Stimulated activated CD4-positive, alpha-beta T cell treated with anti-CD3 and anti-CD28 coated beads, Interleukin-1b, Interleukin-23, amount 100 ng/mL, for 1 hour (primary cell): ENCODE measurements at places on chromosomes 2 and 18.

DNA sequence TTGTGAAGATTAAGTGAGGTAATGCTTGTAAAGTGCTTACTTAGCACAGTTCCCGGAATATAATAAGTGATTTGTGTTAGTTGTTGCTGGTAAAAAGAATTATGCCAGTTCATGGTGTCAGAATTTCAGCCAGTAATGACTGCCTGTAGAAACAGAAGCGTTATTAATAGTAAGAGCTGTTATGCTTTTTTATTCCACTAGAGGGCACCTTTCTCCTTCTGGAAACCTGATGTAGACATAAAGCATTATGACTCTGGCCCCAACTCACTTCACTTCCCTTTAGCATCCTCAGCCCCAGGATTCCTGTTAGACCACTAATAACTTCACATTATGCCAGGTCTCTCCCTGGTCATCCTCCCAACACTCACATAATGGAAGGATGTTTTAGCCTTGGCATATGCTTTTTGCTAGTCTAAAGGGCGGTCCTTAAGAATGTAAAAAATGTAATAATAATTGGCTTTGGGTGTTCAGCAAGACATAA lies 34.9 kb downstream of the C18orf54 start:
- DNase-seq = no peak

DNA sequence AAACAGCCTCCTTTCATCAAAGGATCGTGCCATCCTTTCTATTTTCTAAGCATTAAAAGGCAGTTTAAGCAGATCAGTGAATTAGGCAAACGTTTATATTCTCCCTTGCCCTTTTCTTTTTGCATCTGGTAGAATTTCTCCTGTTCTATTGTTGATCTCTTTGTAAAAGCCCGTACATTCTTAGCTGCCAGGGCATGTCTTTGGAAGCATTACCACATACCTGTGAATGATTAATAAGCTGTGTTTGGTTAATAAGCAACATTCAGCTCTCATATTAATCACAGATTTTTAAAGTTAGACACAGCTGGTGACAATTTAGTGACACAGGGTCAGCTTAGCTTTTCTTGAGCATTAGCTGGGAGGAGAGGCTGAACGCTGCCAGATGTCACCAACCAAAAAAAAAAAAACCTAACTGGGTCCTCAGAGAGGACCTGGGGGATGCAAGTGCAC lies 33.8 kb upstream of the CYP1B1 start:
- no peak for DNase-seq

DNA sequence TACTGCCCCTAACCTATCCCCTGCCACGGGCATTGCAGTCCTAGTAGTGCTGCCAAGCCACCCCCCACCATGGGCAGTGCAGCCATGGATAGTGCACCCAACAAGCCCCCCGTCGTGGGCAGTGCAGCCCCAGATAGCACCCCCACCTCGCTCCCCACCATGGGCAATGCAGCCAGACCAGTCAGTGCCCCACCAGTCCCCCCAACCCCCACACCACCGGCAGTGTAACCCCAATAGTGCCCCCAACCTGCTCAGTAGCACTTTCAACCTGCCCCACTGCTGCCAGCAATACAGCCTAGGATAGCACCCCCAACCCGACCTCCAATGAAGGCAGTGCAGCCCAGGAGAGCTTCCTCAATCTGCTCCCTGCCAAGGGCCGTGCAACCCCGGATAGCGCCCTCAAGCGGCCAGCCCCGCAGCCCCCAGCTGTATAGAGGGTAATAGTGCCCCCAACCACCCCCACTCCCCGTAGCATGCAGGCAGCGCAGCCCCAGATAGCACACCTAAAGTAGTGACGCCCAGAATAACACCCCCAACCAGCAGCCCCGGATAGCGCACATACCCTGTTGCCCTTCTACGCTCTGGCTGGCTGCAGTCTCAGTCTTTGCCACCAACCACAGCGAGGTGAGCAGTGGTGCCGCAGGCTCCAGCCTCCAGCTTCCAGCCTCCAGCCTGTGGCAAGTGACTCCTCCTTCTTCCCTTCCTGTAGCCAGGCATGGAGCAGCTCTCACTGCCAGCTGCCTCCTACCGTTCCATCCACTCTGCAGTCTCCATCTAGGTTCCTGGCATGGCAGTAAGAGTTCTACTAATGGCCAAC lies 45.4 kb upstream of the ANKRD62 start:
- DNase-seq = no peak

- DNase-seq = no peak
Measured at GRCh38 chr2:233303252-233303651, 4.4 kb upstream of the SAG start.

DNA sequence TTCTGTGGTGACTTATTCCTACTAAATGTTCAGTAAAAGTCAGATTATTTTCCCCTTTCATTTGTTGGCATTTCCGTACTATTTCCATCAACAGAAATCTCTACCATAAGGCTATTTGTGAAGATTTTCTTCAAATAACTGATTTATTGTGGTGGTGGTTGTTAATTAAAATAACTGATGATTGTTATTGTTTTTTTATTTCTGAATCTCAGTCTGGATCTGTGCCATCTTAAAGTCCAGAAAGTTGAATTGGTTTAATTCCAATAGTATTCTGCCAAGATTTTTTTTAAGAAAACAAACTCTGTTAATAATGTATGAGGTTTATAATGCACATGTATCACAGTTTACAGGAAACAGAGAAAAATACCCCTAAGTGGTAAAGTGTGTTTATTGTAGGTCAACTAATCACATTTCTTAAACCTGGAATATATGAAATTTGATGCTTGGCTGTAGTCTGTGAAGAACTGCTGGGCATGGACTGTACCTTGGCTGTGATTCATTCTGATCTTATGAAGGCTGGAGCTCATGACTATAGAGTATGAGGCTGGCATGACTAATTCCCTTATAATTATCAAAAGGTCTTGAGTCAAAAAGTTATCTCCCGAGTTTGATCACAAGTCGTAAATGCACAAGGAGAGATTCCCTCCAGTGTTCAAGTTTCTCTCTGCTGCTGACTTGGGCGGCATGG lies 134.2 kb upstream of the RND3 start:
- DNase-seq = no peak

- no peak for DNase-seq
Measured at GRCh38 chr2:172783165-172783898, 47.7 kb downstream of the RAPGEF4 start.

- no peak for DNase-seq
Measured at GRCh38 chr2:60465736-60466135, 87.7 kb downstream of the BCL11A start.

DNA sequence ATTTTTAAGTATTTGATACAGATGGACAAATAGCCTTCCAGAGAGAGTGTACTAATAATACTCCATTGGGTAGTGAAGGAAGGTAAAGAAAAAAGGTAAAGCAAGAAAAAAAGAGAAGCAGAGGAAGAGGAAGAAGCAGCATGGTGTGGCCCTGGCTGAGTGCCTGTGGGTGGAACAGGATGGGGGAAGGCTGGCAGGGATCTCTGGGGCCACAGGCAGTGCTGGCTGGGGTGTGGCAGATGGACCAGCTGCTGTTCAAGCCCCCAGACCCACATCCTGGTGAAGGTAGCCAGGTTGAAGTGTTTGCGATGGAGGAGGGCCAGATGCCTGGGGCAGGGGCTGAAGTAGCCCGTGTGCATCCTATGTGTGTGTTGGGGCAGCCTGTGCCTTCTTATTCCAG lies 79.0 kb downstream of the DYSF start:
- no peak for DNase-seq

- DNase-seq = no peak
Measured at GRCh38 chr2:138060301-138060635, 96.0 kb downstream of the HNMT start.

DNA sequence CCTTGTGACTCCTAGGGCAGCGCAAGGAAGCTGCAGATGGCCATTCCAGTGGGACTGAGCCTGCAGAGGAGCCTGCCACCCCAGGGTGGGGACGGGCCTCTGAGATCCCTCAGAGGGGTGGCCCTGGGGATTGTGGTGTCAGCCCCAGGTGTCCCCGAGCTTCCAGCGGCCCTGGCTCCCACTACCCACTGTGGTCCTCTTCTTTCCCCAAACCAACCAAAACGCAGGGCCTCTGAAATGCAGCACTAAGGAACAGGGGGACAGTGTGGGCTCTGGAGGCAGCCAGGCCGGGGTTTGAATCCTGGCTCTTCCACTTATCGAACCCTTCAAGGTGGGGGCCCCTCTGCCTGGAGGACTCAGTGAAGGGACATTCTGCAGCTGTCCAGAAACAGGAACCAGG lies 32.7 kb downstream of the ATOH8 start:
- no peak for DNase-seq

DNA sequence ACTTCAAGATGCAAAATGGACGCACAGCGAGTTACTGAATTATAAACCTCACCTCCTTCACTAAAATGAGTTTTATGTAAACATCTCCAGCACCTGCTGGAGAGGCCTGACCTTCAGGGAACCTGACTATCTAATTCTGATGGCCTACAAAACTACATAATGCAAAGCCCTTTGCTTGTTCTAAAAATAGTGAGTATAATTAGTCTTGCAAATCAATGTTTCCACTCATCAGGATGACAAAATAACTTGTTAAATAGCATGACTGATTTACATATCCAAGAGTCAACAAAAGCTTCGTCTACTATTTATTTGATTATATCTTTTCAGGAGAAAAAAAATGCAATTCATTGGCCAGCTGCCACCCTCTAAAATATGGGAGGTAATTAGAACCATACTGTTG lies 326.3 kb upstream of the MC4R start:
- no peak for DNase-seq

- no peak for DNase-seq
Measured at GRCh38 chr2:156589381-156590079, 153.4 kb downstream of the GPD2 start.

- no peak for DNase-seq
Measured at GRCh38 chr2:204170411-204170810, 233.8 kb downstream of the ICOS start.

DNA sequence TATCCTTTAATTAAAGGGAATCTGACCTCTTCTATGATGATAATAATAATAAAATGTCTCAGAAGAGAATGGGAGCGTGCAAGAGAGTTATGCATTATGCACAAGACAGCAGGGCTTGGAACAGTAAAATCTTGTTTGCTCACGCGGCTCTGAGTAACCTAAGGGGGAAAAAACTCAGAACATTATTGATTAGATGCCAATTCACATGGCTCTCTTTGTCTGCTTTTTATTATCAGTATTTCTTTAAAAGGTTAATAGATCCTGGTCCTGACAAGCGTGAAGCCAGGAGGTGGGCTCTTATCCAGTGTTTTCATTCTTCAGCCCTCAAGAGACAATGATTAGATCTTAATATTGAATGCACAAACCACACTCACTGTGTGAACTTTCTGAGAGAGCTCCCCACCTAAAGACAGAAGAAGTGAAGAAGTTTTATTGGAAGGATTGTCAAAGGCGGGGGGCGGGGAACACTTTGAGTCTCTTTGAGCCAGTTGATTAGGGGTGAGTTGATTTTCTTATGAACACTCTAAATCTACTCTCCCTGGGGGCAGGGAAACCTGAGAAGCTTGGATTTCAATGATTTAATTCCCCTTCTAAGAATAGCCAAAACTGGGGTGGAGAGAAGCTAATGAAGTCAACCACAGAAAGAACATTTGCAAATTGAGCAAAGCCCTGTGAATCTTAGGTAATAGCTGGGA lies 127.5 kb upstream of the CTAGE1 start:
- no peak for DNase-seq

- DNase-seq = no peak
Measured at GRCh38 chr2:186862869-186863709, 14.1 kb upstream of the ZSWIM2 start.

- no peak for DNase-seq
Measured at GRCh38 chr18:47383729-47384128, 132.3 kb upstream of the SKOR2 start.
